ENCODE measurements at places on chromosomes 7 and 10.

DNA sequence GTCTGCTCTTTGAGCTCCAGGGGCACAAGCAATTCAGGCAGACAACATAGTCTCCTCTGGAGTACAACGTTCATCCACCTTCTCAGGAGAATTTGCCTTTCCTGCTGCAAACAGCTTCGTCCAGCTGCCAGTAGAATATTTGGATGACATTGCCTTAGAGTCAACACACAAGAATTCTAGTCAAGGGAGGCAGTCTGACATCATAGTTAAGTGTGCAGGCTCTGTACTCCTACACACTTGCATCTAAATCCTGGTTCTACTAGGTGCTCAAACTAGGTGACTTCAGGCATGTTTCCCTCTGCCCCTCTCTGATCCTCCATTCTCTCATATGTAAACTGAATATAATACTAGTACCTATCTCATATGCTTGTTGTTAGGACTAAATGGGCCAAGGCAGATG, 314.8 kb downstream of the HPSE2 start:
- peak; percentile 11 for DNase-seq

GRCh38 chr7:131188367-131189339, 139.0 kb upstream of the MKLN1 start:
- DNase-seq = no peak

- DNase-seq = no peak
These were observed 3.2 kb downstream of the PRKG1 start for GRCh38 chr10:51077507-51077906.

DNA sequence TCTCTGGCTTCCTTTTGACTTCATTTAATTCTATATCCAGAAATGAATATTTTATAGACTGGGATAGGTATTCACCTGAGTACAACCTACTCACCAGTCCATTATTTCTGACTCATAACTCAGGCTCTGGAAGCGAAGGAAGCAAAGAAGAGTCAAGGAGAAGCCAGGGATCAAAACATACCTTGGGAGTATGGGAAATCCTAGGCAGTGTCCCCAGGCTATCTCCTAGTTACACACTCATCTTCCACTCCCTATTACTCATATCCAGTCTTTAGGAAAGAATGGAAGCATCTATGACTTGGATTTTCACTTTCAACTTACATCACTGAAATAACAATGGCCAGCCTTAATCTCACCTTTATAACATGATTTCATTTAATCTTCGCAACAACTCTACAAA, 40.9 kb upstream of the ELAPOR2 start:
- DNase-seq = no peak

- DNase-seq = peak; percentile 40
These were observed 33.1 kb downstream of the CACNA2D1 start for GRCh38 chr7:82410461-82410860.

DNA sequence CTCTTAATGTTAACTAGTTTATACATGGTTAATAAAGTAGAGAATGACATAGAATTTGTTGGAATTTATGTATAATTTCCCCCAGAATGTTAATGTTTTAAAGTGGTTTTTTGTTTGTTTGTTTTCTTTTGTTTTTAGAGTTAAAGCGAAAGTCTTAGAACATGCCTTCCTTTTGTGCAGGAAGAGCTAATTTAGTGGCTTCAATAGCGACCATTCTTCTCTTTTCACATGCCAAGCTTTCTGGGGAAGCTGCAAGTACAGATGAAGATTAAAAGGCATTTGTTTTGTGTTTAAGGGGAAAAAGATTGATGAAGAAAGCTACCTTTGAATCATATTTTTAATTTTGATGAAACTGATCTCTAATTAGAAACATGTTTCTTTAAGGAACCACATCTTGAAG, 256.3 kb upstream of the CSTF2T start:
- DNase-seq = no peak

DNA sequence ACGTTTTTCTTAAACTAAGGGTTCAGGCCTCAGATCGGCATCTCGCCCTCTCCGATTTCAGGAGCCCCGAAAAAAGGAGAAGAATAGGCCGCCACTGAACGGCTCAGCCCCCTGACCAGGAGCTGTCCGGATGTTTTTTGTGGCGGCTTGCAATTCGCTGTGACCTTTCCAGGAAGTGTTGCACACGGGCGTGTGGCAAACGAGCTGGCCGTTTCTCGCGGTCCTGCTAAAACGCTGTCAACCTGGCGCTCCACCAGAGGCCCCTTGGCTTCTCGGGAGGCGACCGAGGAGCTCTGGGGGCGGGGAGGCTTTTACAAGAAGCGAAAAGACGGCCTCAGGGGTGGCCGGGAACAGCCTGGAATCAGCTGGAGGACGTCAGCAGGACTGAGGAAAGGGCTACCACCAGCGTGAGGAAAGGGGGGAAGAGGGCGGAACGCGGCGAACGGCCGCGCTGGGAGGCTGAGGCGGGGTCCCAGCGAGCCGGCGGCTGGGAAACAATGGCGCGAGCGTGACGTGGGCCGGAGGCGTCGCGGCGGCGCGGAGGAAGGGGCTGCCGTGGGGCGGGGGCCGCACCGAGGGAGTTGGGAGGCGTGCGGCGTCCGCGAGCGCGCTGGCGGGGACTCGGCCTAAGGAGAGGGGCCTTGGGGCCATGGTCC, 493 bp downstream of the NT5C2 start:
- peak; percentile 45 for DNase-seq
